ENCODE measurements at places on chromosomes 2 and 18.

GRCh38 chr18:42977982-42978637 is 137.4 kb downstream of the RIT2 start:
- H3K27me3 ChIP-seq, result no peaks in the 10 kb centered on the region
- DNase-seq, result no peak
- H3K4me1 ChIP-seq, result no peaks in the 10 kb centered on the region

DNA sequence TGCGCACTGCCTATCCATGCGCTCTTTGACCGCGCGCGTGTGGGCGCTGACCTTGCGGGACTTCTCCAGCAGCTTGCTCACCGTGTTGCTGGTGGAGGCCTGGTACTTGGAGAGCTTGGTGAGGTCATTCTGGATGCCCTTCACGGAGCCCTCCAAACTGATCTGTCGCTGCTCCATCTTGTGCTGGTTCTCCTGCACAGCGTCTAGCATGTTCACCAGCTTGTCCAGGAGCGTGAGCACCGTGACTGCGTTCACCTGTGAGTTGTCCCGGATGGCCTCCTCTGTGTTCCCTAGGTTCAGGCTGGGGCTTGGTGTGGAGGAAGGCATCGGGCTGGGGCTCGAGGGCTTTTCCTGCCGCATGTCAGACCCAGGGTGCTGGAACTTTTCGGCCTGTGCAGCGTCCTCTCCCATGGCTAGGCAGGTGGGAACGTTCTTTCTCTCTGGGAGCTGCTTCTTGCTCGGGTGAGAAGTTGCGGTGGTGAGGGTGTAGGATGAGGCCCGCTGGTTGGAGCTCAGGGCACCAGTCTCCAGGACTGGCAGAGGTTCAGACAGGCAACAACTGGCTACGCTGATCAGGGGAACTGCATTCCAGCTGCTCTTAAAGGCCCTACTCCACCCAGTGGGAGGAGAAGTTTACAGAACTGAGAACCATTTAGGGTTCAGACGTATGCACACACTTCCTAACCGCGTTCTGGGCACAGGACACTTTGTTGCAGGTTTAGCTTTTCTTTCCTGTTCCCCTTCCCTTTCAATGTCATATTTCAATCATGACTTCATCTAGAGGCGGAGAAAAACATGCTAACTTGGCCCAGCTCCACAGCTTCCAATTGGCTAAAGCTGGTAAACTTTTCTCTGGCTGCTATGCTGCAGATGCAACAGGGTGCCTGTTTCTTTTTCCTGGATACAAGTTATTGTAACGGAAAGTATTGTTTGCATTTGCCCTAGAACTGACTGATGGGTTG is at the start of gene CAVIN2:
Gene CAVIN2 (minus strand): TSS at position 574 of the 962 bp plus-strand sequence. CDS start 163 bp downstream, at position 411.
- H3K4me3 ChIP-seq, result no peak within 1 kb of the TSS
- H3K27me3 ChIP-seq, result no peaks in the 10 kb centered on the region
- peaks cover 12% of the 10 kb centered on the region for H3K4me1 ChIP-seq
- DNase-seq, result peak; percentile 49
- no peak within 1 kb of the TSS for H3K27ac ChIP-seq

- no peaks in the 10 kb centered on the region for H3K27me3 ChIP-seq
- DNase-seq, result no peak
- H3K4me1 ChIP-seq, result no peaks in the 10 kb centered on the region
- H3K27ac ChIP-seq, result no peak overlapping the region
Measured at GRCh38 chr2:151157000-151157735, 104.5 kb downstream of the RBM43 start.

- H3K4me3 ChIP-seq, result no peak overlapping the region
- no peaks in the 10 kb centered on the region for H3K27me3 ChIP-seq
- H3K36me3 ChIP-seq, result no peaks in the 10 kb centered on the region
- DNase-seq, result no peak
- H3K4me1 ChIP-seq, result peaks cover 43% of the 10 kb centered on the region
Measured at GRCh38 chr18:9153256-9153655, 16.7 kb downstream of the ANKRD12 start.

GRCh38 chr2:114821055-114821454 is 378.6 kb downstream of the DPP10 start:
- H3K27me3 ChIP-seq, result no peaks in the 10 kb centered on the region
- no peak overlapping the region for H3K4me3 ChIP-seq
- H3K4me1 ChIP-seq, result no peaks in the 10 kb centered on the region
- DNase-seq, result no peak
- no peaks in the 10 kb centered on the region for H3K36me3 ChIP-seq

DNA sequence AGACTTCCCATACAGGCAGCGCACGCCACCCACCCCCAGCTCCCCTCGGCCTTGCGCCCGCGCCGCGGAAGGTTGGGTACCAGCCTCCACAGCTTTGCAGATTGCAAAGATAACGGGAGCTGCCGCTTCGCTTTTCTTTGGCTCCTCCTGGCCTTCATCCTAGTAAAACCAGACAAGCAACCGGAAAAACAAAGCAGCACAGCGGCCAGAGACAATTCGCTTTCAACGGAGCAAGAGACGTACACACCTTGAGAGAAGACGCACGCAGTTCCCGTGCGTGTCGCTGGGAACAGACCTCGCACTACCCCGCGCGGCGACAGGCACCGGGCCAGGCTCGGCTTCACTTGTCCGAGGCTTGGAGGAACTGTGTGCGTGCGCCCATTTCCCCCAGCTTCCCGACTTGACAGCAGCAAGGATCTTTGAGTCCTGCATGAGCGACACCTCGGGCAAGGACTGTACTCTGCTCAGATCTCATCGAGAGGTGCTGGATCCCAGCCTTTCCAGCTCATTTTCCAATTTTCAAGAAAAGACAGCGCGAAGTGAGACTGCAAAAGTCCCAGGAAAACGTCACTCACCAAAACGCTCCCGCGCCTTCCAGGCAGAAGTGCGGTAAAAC is 964 bp downstream of the ZBTB7C start:
- no peak overlapping the region for H3K4me3 ChIP-seq
- H3K27ac ChIP-seq, result no peak overlapping the region
- no peak for DNase-seq
- H3K36me3 ChIP-seq, result no peaks in the 10 kb centered on the region
- no peaks in the 10 kb centered on the region for H3K27me3 ChIP-seq

DNA sequence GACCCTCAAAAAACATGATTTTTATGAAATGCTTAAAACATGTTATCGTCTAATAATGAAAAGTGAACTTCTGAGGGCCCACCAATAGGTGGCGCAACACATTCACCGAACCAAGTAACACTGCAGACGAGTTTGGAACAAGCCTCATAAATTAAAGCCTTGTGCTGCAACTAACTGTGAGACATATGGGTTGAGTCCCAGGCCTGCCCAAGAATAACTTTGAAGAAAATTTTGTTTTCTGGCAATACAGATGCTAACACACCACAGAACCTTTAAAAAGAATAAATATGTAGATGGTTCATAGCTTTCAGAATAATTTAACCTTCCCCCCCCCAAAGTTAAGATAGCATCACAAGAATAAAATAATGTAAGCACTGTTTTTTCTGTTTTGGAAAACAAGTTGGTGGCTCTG is 285.9 kb downstream of the RNF144A start:
- H3K4me3 ChIP-seq, result no peak overlapping the region
- H3K4me1 ChIP-seq, result no peaks in the 10 kb centered on the region
- H3K36me3 ChIP-seq, result no peaks in the 10 kb centered on the region
- peak; percentile 55 for DNase-seq
- H3K27ac ChIP-seq, result no peak overlapping the region
